Fibroblast of the conjunctiva (primary cell): ENCODE measurements at places on chromosomes 3 and 15.
A peak's percentile ranks its signal among the peaks of the same experiment; 100 is the strongest.

DNA sequence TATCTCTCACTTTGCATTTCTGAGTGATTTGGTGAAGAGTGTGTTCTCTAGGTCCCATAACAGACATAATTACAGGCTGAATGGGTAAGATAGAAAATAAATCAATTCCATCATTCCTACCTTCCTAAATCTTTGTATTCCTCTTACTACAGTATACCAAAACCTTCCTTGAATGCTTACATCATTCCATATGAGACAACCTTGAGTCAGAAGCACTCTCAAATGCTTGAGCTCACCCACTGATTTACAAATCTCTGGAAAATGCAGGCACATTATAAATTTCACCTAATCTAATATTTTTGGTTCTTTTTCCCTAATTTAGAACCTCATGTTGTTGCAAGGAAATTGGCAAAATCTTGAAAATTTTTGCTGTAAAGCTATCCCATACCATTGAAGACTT, 239.1 kb downstream of the CBLB start:
- no peak for DNase-seq

GRCh38 chr15:45121706-45122417, 7.7 kb downstream of the DUOXA2 start:
- peak; percentile 31 for DNase-seq

DNA sequence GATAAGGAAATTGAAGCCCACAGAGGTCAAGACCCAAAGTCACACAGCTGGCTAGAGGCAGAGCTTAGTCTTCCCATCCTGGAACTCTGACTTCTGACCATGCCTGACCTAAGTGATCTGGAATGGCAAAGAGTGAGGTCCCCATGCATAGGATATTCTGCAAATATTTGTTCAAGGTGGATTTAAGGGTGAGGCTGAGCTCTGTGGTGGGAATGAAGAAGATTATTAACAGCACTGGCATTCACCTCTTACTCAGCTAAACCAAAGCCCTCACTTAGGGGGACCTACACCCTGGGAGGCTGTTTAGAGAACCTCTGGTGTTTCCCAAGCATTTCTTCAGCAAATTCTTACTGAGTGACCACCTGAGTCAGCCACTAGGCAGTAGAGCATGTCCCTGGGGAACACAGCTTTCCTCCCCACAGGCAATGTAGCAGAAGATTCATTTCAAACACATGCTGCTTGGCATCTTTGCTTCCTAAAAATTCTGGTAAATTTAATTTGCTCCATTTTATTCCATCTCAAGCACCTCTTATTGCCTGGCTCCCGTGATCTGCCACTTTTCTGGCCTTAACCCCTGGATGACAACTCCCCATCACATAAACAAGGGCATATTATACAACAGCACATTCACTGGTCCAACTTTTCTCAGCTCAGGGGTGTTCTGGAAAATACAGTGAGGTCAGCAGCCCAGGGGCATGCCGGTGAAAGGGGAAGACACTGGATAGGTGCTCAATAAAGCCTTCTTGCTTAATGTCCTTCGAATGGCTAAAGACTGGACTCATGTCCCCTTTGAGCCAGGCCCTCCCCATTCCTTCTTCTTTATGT, 176.0 kb downstream of the ABHD5 start:
- DNase-seq, result peak; percentile 37

GRCh38 chr15:69454953-69455352, 2.3 kb downstream of the RPLP1 start:
- DNase-seq, result no peak

DNA sequence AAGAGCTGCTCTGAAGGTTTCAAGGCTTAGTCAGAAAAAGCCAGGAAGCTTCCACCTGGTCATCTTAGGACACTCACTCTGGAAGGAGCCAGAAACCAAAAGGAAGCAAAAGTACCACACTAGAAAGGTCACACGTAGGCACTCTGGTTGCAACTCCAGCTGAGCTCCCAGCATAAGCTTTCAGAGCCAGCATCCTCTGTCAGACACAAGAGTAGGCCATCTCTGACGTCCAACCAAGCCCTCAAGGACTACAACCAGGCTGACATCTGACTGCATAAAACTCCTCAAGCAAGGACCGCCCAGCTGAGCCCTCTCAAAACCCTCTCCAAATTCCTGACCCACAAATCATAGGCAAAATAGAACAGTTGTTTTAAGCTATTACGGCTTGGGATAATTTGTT, 12.8 kb downstream of the SH3BP5 start:
- DNase-seq, result no peak
